Stimulated activated CD4-positive, alpha-beta T cell treated with anti-CD3 and anti-CD28 coated beads, TNF-alpha, amount 100 ng/mL, for 24 hours (primary cell): ENCODE measurements at places on chromosomes 2 and 18.

DNA sequence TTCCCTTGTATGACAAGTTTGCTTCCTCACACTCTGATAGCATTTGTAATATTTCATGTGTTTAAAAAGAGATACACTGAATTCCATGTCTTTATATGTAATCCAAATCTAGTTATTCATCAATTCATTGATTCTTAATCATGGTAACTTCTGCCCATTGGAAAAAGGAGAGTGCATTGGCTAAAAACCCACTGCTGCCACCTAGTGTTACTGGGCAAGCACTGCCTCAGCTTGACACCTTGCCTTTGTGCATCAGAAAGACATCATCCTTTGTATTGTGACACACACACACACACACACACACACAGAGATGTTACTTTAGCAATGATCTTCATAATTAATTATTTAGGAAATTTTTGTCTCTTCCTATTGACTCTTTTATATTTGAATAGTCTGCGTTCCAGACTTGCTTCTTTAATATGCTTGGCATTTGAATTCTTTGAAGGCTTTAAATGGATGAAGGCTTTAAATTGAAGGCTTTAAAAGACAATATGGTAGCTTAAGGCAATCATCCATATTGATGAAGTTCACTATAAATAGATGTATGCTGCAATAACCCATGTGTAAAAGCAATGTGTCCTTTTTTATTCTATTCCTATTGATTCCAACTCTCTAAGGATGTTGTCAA lies 414.2 kb upstream of the CHST9 start:
- DNase-seq = no peak

DNA sequence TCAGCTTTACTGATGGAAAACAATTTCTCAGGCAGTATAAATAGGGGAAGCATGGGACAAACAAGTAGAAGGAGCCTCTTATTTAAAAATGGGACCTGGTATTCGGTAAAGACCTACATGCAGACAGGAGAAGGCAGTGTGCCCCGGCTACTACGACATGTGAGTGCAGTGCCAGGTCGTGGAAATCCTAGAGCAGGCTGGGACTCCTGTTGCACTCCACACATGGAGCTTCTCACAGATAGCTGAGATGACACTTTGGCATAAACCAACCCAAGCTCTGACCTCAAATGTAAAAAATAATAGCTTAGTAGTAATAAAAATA lies 885 bp upstream of the DSEL start:
- no peak for DNase-seq

DNA sequence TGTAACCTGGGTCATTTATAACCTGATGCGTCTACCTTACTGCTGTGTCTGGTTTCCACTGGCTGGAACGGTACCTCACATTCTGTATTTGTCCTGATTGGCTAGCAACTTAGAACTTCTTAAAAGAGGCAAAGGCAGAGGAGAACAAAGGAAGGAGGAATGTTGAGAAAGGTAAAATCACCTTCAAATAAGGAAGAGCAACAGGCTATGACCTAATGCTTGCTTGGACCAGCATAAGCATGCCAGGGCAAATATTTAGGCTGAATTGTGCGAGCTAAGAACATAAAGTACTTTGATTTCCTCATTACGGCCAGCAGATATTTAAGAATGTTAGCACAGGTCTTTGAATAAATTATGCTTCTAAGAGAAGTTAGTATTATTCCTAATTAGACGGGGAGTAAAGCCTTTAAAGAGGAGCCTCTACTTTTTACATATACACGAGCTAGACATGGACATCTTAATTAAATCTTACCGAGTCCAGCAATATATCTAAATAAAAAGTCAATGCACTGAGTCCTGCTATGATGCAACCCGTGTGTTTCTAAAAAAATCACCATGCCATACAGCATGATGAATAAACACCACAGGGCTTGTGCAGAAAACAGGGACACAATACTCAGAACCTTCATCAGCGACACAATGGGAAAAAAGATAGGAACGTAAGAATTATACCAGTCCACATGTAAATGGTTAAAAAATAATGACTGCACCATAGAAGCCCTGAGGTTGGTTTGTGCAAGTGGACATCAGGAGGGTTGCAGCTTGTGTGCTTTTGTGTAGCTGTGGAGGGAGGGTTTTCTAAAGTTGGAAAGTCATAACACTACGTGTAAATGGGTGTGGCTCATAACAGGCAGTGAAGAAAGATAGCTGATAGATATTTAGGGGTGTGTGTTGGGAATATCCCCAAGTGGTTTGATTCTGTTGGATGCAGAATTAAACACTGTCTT lies 14.2 kb downstream of the SEPTIN2 start:
- no peak for DNase-seq

DNA sequence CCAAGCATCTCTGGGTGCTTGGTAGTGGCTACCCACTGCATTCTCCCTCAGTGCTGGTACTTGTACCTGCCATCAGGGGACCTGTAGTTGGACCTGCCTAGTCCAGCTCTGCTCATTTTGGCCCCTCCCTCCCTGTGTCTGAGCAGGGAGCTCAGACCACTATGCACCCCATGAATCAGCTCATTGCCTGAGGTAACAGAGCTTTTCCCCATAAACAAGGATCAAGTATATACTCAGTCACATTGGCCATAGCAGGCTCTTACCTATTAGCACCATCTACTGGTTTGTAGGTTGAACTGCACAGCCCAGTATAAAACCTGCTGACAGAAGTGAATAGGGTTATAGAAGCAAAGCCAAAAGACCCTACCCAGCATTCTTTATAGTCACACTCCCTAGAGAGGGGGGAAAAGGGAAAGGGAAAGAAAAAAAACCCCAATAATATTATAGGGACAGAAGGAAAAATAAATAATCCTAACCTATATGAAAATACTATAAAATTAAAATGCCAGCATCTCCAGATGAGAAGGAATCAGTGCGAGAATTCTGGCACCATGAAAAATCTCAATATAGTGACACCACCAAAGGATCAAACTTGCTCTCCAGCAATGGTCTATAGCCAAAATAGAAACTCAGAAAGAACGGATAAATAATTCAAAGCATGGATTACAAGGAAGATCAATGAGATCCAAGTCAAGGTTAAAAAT lies 6.9 kb upstream of the FLACC1 start:
- no peak for DNase-seq

DNA sequence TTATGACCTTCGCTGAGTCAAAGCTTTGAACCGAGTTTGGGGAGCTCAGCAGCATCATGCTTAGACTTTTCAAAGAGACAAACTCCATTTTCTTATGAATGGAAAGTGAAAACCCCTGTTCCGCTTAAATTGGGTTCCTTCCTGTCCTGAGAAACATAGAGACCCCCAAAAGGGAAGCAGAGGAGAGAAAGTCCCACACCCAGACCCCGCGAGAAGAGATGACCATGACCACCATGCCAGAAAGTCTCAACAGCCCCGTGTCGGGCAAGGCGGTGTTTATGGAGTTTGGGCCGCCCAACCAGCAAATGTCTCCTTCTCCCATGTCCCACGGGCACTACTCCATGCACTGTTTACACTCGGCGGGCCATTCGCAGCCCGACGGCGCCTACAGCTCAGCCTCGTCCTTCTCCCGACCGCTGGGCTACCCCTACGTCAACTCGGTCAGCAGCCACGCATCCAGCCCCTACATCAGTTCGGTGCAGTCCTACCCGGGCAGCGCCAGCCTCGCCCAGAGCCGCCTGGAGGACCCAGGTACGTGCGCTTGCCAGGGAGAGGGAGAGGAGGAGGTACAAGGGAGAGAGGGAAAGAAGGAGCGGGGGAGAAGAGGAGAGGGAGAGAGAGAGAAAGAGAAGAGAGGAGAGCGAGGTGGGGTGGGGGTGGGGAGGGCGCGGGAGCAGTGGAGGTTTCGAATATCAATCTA lies at the start of gene DLX1:
Gene DLX1, plus strand, starts transcription at position 48 of the 700 bp plus-strand sequence. Its CDS starts 171 bp downstream, at position 219.
- DNase-seq = no peak

DNA sequence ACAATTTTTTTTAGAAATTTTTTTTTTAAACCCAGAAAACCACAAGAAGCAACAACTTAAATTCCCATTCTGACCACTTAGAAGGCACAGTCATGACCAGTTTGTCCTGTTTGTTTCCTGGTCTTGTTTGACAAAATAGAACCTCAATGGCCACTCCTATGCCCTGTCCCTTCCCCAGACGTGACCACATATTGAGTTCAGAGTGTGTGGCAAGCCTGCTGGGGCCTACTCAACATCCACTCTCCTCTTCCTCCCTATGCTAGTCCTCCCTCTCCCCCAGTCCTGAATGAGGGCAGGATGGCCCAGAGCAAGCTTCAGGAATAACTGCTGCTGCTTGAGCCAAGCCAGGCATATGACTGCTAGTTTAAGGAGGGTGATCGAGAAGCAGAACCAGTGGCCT lies 89.6 kb downstream of the PRELID3A start:
- DNase-seq = no peak

GRCh38 chr18:63676526-63677323 lies 15.0 kb upstream of the SERPINB3 start:
- DNase-seq = no peak

DNA sequence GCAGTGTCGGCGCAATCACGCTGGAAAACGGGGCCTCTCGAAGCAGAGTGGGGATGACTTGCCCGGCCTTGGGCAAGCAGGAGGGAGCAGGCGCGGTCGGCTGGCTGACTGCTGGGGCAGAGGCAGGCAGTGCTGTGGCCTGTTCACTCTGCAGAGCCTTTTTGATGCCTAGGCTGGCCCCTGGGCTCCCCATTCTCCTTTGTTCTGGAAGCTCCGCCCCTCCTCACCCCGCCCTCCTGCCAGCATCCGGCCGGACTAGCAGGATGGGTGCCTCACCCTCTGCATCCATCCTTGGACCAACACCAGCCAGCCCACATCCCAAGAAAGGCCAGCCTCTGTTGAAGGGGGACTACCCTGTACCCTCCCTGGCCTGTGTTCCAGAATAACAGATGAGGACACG lies at the start of gene ASPRV1:
Gene ASPRV1, minus strand, starts transcription at position 136 of the 400 bp plus-strand sequence. CDS start 195 bp downstream, outside the sequence.
- DNase-seq = no peak

DNA sequence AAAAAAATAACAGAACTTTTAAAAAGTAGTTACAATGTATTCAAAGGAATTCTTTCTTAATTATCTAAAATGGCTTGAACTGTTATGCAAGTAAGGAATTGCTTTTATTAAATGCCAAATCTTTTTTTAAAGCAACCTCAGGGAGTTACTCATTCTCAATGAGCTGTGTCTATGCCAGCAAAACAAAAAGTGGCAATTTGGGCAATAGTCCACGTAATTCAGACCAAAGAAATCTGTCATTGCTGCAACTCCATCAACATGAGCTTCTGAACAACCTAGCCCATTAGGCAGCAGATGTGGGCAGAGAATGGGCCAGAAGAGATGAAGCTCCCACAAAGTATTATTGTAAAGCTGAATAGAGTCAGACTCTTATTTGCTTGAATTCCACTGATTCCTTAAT lies 118.4 kb downstream of the ALK start:
- no peak for DNase-seq

DNA sequence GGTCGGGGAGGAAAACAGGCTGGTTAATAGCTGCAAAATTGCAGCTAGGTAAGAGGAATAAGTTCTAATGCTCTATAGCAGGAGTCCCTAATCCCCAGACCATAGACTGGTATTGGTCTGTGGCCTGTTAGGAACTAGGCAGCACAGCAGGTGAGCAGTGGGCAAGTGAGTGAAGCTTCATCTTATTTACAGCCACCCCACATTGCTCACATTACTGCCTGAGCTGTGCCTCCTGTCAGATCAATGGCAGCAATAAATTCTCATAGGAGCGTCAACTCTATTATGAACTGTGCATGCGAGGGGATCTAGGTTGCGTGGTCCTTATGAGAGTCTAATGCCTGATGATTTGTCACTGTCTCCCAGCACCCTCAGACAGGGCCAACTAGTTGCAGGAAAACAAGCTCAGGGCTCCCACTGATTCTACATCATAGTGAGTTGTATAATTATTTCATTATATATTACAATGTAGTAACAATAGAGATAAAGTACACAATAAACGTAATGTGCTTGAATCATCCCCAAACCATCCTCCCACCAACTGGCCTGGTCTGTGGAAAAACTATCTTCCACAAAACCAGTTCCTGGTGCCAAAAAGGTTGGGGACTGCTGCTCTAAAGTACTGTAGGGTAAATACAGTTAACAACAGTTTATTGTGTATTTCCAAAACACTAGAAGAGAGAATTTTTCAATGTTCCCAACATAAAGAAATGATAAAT lies 91.7 kb upstream of the TFCP2L1 start:
- DNase-seq = no peak

- DNase-seq = no peak
Observed at GRCh38 chr2:60507211-60507965, 46.1 kb downstream of the BCL11A start.

GRCh38 chr2:240205348-240205747 lies 64.9 kb upstream of the OTOS start:
- peak; percentile 73 for DNase-seq

DNA sequence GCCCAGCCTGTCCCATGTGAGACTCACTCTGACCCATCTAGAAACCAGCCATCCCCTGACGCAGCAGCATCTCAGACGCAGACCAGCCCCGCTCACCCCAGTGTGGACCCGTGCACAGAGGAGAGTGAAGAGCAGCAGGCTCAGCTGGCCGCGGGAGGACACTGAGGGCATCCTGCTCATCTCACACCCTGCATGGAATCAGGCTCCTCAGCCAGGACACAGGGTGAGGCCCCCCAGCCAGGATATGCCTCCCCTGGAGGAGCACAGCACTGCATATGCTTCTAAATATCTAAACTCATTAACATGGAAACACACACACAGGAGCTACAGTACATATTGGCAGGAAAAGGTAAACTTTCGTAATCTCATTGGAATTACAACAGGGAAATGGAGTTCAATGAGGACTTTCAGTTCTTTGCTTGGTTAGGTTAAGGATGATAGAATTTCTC lies 34.4 kb downstream of the NEMP2 start:
- no peak for DNase-seq

DNA sequence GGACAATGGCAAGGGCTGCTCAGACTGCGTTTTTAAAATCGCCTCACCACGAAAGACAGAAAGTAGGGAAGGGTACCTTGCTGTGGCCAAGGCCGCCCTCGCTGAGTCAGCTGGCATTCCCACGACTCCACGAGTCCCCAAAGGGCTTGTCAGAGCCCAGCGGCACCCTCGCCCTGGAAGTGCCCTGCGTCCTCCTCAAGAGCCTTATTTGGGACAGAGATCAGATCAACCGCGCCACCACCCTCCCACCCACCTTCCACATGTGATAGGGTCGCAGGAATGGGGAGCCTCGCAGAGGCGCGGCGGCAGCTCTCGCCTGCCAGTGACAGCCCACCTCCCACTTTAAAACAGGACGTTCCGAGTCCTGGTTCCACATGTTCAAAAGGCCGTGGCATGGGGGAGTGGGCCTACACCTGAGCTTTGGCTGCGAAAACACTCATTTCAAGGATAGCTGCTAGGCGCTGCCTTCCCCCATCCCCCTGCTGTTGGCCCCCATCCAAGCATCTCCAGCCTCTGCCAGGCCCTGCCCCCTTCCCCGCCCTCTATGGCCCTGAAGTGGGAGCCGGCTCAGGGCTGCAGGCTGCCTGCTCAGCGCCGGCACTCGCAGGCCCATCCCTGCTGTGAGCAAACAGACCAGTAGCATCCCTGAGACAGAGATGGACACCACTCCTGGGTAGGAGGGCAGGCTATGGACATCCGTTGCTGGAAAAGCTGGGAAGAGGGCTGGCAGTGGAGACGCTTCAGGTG lies 38.1 kb upstream of the ARHGEF4 start:
- DNase-seq = no peak

- DNase-seq = no peak
Observed at GRCh38 chr2:127581516-127582490, 46.3 kb downstream of the MYO7B start.
